ENCODE measurements at places on chromosomes 7 and 10. TPM values are rescaled to one million over a fixed set of nuclear protein-coding genes. Genes with fewer than 3 reads are reported as not detected.
A peak's percentile ranks its signal among the peaks of the same experiment; 100 is the strongest.

GRCh38 chr7:101882595-101883564, 65.5 kb downstream of the CUX1 start:
- no peak for DNase-seq

DNA sequence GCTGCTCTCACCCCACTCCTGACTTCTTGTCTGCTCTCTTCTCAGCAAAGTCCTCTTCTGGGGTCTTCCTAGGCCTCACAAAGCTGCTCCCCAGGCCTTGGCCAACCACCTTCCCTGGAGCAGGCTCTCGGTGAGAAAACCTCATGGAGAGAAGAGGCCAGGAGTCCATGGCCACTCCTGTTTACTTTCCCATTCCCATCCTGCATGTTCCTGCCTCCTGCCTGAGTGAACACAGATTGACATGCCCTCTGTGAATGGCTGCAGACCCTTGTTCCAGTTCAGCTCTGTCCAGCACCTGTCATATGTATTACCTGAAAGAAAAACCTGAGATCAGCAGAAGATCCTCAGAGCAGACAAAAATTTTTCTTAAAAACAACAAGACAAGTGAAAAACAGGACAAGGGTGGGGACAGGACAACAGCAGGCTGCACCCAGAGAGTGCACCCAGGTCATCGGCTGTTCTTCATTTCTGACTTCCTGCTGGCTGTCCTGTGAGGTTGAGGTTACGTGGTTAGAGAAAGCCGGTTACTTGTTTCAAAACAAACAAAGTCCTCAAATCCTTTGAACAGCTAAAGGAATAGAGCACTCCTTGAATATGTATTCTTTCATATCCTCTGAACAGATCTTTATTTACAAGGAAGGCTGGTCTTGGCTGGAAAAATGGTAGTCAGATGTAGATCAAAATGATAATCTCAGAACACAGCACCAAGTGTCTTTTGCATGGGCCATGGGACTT, 34.0 kb upstream of the DLD start:
- DNase-seq, result no peak

GRCh38 chr10:26169466-26169865, 47.1 kb upstream of the GAD2 start:
- peak; percentile 24 for DNase-seq

DNA sequence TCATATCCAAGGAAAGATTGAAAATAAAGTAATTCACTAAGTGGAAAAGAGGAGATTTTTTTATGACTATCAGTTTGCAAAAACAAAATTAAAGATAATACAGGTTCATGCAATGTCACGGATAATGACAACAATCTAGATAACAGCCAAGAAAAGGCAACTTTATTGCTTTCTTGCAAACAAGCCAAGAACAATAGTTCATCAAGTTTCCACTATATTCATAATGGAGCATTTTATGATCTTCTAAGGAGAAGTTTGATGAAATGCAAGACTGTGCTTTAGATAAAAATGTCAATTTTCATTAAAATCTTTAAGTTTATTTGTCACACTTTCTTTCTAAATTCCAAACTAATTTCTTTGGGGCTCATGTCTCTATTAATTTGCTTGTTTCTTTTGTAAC, 53.9 kb upstream of the NRP1 start:
- no peak for DNase-seq

Gene MOGAT3
- total RNA-seq, result 0.52 TPM

Gene GLUD1
- 151 TPM for total RNA-seq
